Right cardiac atrium (tissue), 5 donors: ENCODE measurements at places on chromosomes 12 and 14. TPM values are rescaled to one million over a fixed set of nuclear protein-coding genes. Genes with fewer than 3 reads are reported as not detected.

GRIN2B gene
- not detected for total RNA-seq

LTBR gene
- total RNA-seq = 37.6 TPM

TMCC3 gene
- total RNA-seq = 6.7 TPM

MYO1H gene
- total RNA-seq = 0.56 TPM

CLMN gene
- 9.1 TPM for total RNA-seq

RAB15 gene
- total RNA-seq = 20.5 TPM

RFLNA gene
- total RNA-seq = 0.82 TPM

LHX5 gene
- total RNA-seq = not detected

TPPP2 gene
- 1.0 TPM for total RNA-seq

TMEM119 gene
- 1.8 TPM for total RNA-seq

CPM gene
- 14.3 TPM for total RNA-seq

VASH1 gene
- 27.6 TPM for total RNA-seq

NANOG gene
- total RNA-seq = not detected

EDDM3A gene
- total RNA-seq = not detected

MTHFD1 gene
- 57.3 TPM for total RNA-seq

CPNE6 gene
- not detected for total RNA-seq
